ENCODE measurements at places on chromosomes 6 and 20.
A peak's percentile ranks its signal among the peaks of the same experiment; 100 is the strongest.

GRCh38 chr6:46816626-46817025, 23.4 kb downstream of the MEP1A start:
- no peak for DNase-seq

- DNase-seq, result no peak
Observed at GRCh38 chr20:43979576-43980105, 65.0 kb downstream of the TOX2 start.

- peak; percentile 42 for DNase-seq
Observed at GRCh38 chr20:1900321-1900801, 5.2 kb downstream of the SIRPA start.

GRCh38 chr6:75379536-75379935, 94.9 kb upstream of the TMEM30A start:
- DNase-seq, result no peak

DNA sequence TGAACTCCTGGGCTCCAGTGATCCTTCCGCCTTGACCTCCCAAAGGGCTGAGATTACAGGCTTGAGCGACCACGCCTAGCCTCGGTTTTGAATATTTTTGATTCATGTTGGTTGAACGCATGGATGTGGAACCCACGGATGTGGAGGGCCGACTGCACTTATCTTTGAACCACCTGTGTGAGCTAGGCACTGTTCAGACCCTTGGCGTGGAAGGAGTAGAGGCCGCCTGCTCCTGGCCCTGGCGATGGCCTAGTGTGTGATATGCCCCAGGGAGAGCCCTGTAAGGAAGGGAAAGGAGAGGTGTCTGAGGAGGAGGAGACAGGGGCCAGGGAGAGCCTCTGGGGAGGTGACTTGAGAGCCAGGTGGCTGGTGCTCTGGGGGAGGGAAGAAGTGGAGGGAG, 64.3 kb downstream of the BCAS4 start:
- DNase-seq, result no peak
